ENCODE measurements at places on chromosomes 7 and 10.

DNA sequence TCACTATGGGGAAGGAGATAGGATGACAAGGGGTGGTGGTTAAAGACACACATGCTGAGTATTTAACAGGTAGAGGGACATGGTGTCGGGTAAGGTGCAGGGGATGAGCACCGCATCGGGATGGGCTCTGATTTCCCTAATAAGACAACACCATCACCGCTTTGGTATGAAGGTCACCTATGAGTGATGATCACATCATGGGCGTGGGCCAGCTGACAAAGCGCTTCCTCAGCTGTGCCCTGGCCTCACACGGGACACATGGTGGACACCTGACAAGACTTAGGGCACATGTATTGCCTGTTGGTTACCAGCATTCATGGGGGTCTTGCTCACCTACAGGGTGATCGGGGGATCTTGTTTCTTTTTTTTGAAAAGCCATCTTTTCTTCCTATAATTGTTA, 12.8 kb downstream of the C7orf57 start:
- DNase-seq: no peak

- no peak for DNase-seq
These were observed 640 bp upstream of the ZNF425 start for GRCh38 chr7:149126662-149127266.

- no peak for DNase-seq
These were observed 41.4 kb downstream of the STAM start for GRCh38 chr10:17685233-17685840.

GRCh38 chr10:50931948-50932431, 46.6 kb upstream of the A1CF start:
- DNase-seq: no peak
